ENCODE measurements at places on chromosomes 4 and X.
A peak's percentile ranks its signal among the peaks of the same experiment; 100 is the strongest.

- DNase-seq = no peak
Measured at GRCh38 chrX:68079961-68080360, 353.3 kb downstream of the OPHN1 start.

DNA sequence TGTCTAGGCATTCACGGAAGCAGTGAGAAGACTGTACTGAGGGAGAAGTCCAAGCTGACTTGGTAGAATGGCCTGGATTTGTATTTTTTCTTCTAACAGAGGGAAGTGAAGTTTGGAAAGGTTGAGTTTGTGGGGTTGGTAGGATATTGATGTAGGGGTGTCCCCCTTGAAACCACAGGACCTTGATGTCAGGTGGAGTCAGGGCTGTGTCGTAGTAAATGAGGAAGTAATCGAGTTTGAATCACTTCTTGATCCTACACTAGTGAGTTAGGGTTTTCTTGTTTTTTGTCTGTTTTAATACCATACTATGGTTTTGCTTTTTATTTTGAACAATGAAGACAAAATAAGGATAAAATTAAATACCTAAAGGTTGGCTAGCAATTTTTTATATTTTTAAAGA lies 30.1 kb upstream of the ANAPC4 start:
- no peak for DNase-seq

GRCh38 chrX:43349363-43349762 lies 306.7 kb upstream of the MAOA start:
- DNase-seq = peak; percentile 39

DNA sequence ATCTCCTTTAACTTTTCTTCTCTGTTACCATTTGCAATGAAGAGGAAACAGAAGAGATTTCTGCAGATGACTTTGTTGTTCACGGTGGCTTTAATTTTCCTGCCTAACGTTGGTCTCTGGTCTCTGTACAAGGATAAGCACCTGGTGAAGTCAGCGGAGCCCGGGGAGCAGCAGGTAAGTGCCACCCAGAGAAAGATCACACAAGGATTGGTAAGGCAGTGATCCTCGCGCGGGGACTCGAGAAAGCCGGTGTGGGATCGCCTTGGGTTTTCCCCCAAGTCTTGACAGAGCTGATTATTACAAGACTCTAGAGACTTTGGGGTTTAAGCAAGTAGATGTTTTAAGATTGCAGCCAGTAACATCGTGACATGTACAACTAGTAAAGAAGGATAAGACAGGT lies 1.3 kb downstream of the GALNTL6 start:
- no peak for DNase-seq

DNA sequence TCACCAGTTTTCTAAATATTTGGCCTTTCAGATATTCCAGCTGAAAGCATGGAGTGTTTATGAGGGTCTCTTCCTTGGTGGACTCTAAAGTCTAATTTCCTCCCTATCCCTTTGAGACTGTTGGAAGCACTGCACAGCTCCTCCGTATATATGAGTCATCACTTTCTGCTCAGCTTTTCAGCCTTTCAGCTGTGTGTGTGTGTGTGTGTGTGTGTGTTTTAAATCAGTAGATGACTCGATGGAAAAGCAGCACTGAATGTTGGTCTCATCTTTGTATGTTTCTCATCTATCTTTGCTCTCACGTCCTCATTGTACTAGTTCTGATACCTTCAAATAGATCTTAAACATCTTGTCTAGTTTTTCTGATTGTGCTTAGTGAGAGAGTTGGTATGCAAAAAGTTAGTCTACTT lies 81.6 kb downstream of the ZFX start:
- DNase-seq = no peak

- DNase-seq = no peak
Measured at GRCh38 chrX:136168929-136169735, 21.8 kb downstream of the FHL1 start.

GRCh38 chr4:3233391-3234071 lies 15.4 kb upstream of the MSANTD1 start:
- no peak for DNase-seq

- DNase-seq = no peak
Measured at GRCh38 chr4:118969359-118969758, 80.7 kb downstream of the SYNPO2 start.

- no peak for DNase-seq
Measured at GRCh38 chr4:83993774-83994173, 457.9 kb downstream of the GPAT3 start.

- DNase-seq = no peak
Measured at GRCh38 chr4:15893962-15894361, 44.6 kb downstream of the FGFBP1 start.

- DNase-seq = no peak
Measured at GRCh38 chrX:46693149-46693548, 65.8 kb downstream of the SLC9A7 start.

GRCh38 chr4:104490096-104490769 lies 4.5 kb downstream of the CXXC4 start:
- DNase-seq = peak; percentile 11

DNA sequence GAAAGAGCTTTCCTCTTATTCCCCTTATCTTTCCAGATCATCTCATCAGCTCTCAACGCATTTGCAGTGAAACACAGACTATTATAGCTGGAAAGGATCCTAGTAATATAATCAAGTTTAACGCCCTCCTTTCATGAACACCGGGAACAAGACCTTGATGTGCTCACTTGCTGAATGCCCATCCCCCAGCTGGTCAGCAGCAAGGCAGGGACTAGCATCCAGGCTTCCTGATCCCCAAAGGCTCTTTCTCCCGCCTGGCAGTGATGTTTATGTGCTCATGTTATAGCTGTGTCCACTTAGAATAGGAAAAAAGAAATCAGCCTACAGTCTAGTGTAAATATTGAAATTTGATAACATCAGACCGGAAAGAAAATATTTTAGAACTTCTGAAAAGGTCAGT lies 24.6 kb downstream of the GPC4 start:
- DNase-seq = no peak

DNA sequence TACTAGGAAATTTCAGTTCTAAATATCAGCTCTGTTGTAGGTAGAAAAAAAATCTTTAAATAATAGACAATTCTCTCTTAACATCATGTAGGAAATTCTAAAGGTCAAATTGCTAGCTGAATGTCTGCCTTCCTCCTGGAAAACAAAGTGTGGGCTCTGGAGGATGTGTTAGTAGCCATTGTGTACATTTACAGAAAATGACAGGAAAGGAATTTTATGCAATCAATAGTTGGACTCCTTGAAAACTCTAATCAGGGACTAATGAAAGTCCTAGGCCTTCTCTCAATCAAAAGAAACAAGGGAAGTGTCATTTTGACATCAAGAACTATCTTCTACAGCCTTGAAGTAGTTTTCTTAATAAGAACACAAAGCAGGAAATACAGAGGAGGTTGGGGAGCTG lies 174.6 kb downstream of the ANKRD50 start:
- no peak for DNase-seq

- DNase-seq = no peak
Measured at GRCh38 chr4:174324725-174325124, 41.0 kb downstream of the CEP44 start.

DNA sequence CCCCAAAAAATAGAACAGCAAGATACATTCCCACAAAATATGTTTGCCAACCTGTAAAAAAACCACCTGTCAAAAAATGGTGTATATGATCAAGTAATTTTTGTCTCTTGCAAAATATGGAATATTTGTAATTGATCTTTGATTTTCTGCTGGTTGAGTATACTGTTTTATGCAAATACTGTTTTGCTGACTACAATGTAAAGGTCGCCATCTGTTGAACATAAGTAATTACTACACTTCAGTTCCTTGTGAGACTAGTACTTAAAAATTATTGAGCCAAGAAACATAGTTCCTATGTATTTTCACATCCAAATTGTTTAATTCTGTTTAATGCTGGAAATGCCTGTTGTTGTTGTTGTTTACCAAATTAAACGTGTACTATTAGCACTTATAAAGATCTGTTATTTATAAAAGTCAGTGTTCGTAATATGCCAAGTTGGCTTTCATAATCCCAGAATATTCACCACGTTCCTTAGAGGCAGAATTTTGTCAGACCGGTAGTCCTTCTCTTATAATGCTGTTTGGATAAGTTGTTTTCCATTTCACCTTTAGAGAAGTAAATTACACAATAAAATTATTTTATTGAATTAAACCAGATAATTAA lies 144.2 kb downstream of the PDLIM5 start:
- DNase-seq = no peak
